Large intestine (tissue), 12 donors: ENCODE measurements at places on chromosomes 2 and 18. TPM values are rescaled to one million over a fixed set of nuclear protein-coding genes. Genes with fewer than 3 reads are reported as not detected.

The LRRTM1 gene
- polyA plus RNA-seq = 3.1 TPM

The PREB gene
- polyA plus RNA-seq = 48.5 TPM

The GDF7 gene
- polyA plus RNA-seq = 0.13 TPM

DNA sequence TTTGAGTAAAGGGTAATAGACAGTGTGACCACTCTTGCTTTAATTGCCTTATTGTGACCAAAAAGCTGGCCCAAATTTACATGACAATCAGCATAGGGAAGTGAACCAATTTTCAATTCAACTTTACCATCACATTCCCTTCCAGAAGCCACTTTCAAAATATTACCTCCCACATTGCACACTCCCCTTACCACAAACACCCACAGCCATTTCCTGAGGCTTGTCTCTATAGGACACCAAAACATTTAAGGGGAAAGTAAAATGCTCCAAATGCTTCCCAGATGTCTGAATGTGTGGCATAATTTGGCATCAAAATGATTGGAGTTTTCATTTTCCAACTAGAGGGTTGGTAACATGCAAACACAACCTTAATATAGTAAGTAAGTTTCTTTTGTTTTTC is 616.1 kb downstream of the SLC4A3 start:
- no peak for DNase-seq

DNA sequence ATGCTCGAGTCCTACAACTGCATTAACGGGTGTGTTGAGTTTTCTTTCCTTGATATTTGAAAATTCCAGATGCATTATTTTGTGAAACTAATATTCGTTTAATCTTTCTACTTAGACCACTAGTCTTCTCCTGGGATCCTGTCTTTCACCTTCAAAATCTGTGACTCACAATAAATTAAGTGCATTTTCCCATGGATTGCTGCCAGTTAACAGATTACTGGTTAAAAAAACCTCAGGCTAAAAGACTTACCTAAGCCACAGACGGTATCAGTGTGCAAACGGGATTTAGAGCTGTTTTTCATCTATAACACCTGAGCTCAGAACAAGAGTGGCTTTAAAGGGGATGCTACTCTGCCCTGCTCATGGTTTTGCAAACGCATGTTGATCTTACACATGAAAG is 10.2 kb downstream of the FECH start:
- DNase-seq = no peak

DNA sequence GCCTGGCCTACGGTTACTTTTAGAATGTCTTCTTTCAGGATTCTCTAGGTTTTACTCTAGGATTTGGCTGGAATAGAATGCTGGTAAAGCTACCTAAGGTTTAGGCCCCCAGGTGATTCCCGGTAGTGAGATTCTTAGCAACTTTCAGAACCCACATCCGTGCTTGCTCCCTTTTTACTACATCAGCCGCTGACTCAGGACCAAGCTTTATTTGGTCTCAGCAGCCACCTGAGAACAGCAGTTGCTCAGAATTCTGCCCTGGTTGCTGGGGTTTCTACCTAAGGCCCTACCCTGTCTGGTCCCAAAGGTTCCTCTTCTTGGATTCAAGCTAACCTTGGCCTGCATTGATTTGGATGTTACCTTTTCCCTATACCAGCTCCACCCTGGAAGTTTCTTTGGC is 36.1 kb upstream of the NDUFV2 start:
- DNase-seq = no peak

The OTOS gene
- polyA plus RNA-seq = not detected
